GM19239 (cell line): ENCODE measurements at places on chromosomes 16 and 17.

GRCh38 chr16:71172481-71173207 is 57.9 kb downstream of the HYDIN start:
- no peak for DNase-seq

DNA sequence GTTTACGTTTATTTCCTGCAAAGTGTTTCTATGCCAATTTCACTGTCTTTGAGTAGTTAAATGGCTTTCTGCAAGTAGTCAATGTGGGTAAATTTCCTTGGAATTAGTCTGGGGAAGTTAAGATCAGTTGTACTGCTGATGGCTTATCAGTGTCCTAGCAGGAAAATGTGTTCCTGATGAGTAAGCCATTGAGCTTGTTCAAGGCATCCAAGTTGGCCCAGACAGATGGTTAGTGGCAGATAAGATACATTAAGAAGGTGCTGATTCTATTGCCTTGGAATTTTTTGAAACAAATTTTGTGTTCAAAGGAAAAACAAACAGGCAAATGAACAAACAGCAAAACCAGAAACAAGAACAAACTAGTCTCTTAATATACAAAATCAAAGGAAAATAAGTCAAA is 258.4 kb downstream of the MAP2K6 start:
- no peak for DNase-seq

- peak; percentile 53 for DNase-seq
These were observed 3.2 kb upstream of the NLRP1 start for GRCh38 chr17:5587438-5588032.

DNA sequence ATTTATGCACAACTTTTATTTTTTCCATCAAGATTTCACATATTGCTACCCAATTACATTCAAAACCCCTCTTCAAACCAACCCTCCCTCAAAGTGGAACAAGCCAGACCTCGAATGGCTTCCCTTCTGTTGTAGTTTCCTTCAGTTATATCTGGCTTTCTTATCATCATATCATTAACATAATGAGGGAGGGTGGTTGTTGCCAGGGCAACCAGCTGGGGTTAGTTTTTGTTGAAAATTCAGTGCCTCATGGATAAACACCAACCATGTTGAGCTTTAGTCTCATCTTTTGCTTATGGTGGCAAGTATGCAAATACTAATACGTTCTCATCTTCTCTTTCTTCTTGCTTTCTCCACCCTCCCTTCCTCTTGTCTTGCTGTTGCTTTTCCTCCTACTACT is 359.7 kb downstream of the CDH11 start:
- DNase-seq, result no peak

- DNase-seq, result no peak
These were observed 16.2 kb upstream of the SPNS2 start for GRCh38 chr17:4482338-4483011.

DNA sequence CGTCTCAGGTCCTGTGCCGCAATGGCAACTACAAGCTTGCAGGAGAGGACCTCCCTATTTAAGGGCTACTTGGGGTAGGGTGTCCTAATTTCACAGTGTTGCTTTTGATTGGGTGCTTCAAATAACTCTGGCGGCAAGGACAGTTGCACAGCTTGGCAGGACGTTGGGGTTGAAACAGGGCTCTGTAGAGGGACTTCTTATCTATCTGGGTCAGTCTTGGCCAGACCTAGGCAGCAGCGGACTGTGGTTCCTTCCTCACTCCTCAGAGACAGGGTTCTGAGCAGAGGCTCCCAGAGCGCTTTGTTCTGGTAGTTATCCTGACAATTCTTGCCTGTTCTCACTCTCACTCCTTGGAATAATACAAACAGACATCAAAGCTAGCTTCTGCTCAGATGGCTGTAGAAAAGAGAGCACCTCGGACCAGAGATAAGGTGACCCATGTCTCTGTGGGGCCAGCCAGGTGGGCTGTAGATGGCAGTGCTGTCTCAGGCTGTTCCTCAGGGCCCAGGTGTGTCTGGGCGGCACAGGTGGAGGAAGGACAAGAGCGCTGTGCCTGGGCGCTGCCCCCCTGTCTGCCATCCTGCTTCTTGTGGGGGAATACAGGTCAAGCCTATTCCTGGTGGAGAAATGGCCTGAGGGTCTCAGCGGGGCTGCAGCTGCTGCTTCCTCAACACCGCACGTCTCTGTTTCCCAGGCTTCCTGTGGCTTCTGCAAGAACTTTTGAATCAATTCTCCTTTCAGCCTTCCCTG is 61.0 kb downstream of the PLD6 start:
- DNase-seq, result no peak

- DNase-seq, result no peak
These were observed 302.2 kb downstream of the CNTNAP4 start for GRCh38 chr16:76579277-76579922.

DNA sequence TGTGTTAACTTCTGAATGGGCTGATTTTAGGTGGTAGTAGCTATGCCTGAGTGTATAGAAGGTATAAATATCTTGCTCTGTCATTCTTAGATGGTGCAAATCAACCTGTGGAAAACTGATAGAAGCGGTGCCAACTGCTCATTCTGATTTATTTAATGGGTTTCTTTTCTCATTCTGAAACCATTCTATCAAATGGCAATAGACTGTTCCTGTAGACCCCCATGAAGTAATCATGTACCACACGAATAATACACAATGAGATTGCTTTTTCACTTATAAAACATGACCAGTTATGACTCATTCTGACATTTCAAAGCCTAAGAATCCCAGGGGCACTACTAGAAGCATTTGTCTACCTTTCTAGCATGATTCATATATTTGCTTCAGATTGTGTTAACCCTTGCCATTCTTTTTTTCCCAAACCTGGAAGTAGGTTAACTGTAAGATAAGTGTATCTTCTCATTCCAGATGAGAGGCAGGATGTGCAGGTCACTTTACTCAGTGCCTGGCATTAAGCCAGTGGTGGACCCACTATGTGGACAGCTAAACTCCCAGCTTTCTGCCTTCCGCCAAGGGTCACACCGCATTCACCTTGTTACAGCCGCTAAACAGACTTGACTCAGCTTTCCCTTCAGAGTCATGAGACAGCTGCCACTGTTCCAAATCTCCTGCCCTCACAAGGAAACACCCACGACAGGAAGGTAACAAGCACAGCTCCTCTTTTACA is 16.4 kb upstream of the SLC16A11 start:
- no peak for DNase-seq

DNA sequence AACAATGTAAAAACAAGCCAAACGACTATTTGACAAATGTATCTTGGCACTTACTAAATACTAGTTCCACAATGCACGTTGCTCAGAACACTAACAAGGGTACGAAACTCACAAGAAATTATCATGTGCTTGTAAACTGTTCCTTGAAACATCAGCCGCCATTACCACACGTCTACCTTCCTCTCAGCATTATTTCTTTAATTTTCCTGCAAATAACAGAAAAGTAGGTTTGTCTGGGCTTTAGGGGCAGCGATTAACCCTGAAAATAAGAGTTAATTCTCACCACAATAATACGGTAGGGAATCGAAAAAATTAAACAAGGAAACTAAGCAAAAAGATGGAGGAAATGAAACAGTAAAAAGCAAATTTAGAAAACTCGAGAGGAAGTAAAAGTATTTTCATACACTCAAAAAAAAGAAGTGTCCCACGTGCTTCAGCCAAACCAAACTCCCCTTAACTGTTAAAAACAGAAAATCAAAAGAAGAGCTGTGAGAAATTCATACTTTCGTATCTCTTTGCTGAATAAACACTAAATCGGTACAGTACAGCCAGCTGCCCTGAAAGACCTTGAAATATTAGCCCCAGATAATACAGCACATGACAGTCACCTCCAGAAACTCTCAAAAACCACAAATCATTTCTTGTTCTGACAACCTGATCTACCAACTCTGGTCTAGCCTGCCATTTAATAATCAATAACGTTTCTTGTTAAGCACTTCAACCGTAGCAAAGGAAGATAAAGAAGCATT is 1.2 kb downstream of the ARHGAP17 start:
- DNase-seq, result peak; percentile 46

GRCh38 chr17:8122924-8123694 is 797 bp downstream of the HES7 start:
- DNase-seq, result no peak

GRCh38 chr16:86306011-86306644 is 204.2 kb upstream of the FOXF1 start:
- no peak for DNase-seq

DNA sequence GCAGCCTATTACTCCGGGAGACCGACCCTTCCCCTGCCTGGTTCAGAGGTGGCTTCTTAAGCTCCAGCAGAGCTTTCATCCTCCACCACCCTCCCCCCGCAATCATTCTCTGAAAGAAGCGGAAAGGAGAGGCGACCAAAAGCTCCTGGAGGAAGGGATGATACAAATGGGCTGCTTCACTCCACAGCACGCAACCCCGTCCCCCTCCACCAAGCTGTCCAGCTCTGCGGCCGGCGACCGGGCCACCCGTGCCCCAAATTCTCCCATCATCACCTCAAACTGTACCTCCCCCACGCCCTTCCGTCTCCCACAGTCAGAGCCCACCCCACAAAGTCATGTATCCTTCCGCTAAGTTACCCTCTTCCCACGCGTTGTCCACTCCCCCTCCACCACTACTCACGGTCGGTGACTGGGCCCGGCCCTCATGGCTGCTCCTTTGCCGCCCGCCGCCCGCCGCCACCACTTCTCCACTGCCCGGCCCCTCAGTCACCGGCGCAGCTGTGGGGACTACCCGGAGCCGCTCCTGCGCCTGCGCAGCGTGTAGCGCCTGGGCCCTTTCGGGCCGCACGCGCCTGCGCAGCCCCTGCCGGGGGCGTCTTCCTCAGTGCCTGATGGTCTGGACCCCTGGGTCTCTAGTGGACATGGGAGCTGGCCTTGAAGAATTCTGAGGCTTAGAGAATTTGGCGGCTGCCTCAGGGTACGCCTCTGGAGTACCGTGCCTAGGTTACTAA is at the start of gene FAM222B:
FAM222B (minus strand) TSS at position 509 of the 731 bp plus-strand sequence. CDS start 76,123 bp downstream, outside the sequence.
- DNase-seq, result peak; percentile 98

GRCh38 chr17:76586741-76587487 is 1.3 kb upstream of the ST6GALNAC2 start:
- no peak for DNase-seq

DNA sequence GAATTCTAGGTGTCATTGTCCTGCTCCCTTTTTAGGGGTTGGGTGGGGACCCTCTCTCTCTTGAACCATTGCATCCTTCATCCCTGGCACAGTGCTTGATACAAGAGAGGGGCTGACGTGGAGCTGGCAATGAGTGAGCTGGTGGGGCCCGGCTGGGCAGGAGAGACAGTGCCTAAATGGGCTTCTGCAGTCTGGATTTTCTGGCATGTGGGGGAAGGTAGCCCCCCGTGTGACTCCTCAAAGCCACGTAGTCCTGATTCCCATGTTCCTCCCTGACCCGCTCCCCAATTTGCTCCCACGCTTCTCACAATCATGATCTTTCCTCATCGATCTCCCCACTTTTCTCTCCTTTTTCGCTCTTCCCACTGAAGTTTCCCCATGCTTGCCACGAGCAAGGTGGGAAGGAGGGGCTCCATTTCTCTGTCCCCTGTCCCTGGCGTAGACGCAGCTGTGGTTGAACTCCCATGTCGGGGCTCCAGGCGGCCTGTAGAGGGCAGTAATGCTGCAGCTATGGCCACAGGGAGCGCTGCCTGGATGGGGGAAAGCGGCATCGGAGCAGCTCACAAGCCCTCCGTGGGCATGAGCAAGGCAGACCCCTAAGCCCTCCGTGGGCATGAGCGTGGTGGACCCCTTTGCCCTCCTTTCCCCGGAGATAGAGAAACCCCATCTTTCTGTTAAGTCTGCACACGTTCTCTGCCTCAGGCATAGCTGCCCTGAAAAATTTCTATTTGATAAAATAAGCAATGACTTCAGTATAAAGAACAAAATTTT is 47.5 kb downstream of the HAPSTR1 start:
- peak; percentile 28 for DNase-seq

DNA sequence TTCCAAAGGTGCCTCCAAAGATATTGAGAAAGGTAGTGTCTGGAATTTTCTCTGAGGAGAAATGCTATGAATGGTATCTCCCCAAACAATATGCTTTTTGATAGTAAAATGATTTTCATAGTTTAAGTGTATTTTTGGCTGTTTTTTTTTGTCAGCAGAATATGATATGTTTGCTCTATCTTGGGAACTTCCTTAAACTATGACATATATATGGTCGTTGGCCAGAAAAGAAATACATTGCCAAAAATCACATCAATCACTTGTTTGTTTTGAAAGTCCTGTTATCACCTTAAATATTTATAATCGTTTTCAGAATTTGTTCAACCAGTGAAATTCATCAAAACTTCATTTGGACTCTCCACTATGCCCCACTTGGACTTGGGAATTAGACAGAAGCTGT is 816.9 kb downstream of the CDH11 start:
- no peak for DNase-seq

- no peak for DNase-seq
These were observed 5.7 kb upstream of the KRT13 start for GRCh38 chr17:41511116-41511515.

DNA sequence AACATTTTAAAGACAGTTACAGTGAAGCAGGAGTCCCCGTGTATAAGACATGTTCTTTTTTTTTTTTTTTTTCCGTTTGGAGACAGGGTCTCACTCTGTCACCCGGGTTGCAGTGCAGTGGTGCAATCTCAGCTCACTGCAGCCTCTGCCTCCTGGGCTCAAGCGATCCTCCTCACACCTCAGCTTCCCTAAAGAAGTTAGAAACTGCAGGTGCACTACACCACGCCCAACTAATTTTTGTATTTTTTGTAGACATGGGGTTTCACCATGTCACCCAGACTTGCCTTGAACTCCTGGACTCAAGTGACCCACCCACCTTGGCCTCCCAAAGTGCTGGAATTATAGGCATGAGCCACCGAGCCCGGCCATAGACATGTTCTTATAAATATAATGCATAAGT is 3.0 kb downstream of the EVI2B start:
- no peak for DNase-seq

DNA sequence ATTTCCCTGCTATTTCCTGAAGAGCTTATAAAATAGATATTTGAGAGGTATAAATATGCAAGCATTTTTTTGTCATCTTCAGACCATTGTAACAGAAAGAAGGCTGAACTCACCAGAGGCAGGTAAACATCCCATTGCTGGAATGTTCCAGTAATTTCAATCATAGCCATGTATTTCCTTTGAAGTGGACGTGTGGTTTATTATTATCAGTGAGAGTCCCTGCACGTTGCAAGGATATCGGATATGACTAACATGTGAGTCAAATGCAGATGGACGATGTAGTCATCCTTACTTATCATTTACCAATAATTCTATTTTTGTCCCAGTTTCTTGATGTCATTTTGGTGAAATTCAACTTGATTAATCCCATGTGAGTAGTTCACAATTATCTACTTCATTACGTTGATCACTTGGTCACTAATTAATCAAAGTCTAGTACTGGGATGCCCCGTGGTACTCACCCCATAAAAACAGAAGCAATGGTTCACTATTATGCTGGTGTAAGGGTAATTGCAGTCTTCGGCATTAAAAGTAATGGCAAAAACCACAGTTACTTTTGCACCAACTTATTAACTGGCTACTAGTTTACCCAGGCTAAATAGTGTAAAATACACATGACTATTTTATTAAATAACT is 89.5 kb downstream of the VAT1L start:
- no peak for DNase-seq

GRCh38 chr16:88754912-88755744 is 29.9 kb downstream of the PIEZO1 start:
- DNase-seq, result no peak

- DNase-seq, result no peak
These were observed 29.3 kb downstream of the TK2 start for GRCh38 chr16:66520406-66521170.
